ENCODE measurements at places on chromosomes 2 and 18. TPM values are rescaled to one million over a fixed set of nuclear protein-coding genes. Genes with fewer than 3 reads are reported as not detected.

GRCh38 chr18:41579185-41579584 lies 375.8 kb upstream of the PIK3C3 start:
- no peak for DNase-seq

GRCh38 chr2:70994009-70994698 lies 519 bp downstream of the TEX261 start:
- DNase-seq = no peak

GRCh38 chr18:12327510-12328178 lies 19.6 kb downstream of the TUBB6 start:
- peak; percentile 82 for DNase-seq

Gene TCF4
- total RNA-seq = 63.0 TPM

Gene OSBPL1A
- total RNA-seq = 14.3 TPM

GRCh38 chr2:202911203-202911511 lies 316 bp downstream of the WDR12 start:
- no peak for DNase-seq

Gene MC2R
- total RNA-seq = not detected

Gene RGPD3
- total RNA-seq = 0.11 TPM

All from HFFc6 (cell line).